ENCODE measurements at places on chromosomes 5 and 9.

- no peak for DNase-seq
Measured at GRCh38 chr9:35745569-35745968, 3.5 kb downstream of the GBA2 start.

GRCh38 chr5:157300564-157300963 lies 34.6 kb downstream of the CYFIP2 start:
- no peak for DNase-seq

- DNase-seq, result no peak
Measured at GRCh38 chr5:1193591-1193985, 7.8 kb upstream of the SLC6A19 start.

- DNase-seq, result no peak
Measured at GRCh38 chr9:116576386-116576785, 110.7 kb upstream of the TRIM32 start.

DNA sequence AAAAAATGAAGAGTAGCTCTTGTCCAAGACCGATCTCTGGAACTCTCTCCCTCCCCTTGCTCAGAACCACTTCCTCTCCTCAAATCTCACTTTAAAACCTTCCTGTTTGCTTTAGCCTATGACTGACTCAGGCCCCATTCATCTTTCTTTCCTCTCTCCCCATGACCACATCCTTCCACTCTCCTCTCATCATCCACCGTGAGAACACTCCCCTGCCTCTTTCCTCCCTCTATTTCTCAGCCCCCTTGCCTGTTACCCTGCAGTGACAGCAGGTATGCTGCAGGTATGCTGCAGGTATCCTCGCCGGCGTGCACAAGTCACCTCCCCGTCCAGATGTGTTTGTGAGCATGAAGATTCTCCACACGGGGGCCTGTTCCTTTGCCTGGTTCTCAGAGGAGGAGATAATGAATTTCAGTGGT lies 505.3 kb downstream of the CCDC171 start:
- DNase-seq, result no peak

- DNase-seq, result no peak
Measured at GRCh38 chr9:83238871-83239640, 176.1 kb upstream of the RASEF start.

GRCh38 chr5:165630261-165630778 lies 2124.9 kb downstream of the MAT2B start:
- peak; percentile 9 for DNase-seq

DNA sequence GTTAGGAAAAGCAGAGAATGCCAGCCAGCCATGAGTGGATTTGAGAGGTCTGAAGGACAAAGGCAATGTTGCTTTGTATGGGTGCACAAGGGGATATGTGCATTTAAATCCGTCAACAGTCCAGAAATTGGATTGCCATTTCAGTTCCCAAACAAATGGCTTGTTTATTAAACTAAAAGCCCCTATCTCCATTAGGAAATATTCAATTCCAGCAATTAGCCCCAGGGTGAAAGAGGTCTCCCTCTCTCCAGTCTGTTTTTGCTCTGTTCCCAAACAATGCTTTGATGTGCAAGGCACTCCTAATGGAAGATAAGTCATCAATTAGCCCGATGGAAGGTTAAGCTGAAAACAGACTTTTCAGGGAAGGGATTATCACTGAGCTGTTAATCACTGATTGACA lies 101.3 kb downstream of the C9orf152 start:
- no peak for DNase-seq

- DNase-seq, result no peak
Measured at GRCh38 chr5:2867373-2867933, 116.0 kb upstream of the IRX2 start.

GRCh38 chr5:14501353-14502293 lies 80.0 kb upstream of the OTULINL start:
- DNase-seq, result no peak

DNA sequence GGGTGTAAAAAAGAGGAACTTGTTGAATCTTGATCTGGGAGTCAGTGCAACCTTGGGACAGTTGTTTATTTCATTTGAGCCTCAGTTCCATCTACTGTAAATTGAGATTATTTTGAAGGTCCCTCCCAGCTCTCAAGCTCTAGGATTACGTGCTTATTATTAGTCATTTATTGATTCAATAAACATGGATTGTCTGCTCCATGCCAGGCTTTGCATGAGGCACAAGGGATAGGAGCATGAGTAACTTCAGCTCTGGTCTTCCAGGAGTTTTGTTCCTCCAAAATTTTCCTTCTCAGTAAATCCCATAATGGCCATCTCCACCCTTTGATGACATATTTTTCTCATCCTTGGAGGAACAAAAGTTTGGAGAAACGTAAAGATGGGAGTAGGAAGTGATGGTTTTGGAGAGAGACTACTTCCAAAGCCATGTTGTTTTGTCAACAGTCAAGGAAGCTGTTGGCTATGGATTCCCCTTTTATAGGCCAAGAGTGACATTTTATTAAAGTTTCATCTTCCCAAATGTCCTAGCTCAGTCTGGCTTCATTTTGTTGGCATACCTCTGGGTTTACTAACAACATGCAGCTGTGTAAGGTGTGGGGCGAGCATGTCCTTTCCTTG lies 244.6 kb downstream of the DMRT2 start:
- DNase-seq, result no peak

- no peak for DNase-seq
Measured at GRCh38 chr5:80507663-80508062, 19.8 kb downstream of the FAM151B start.

GRCh38 chr5:176565760-176566288 lies 16.7 kb downstream of the CDHR2 start:
- no peak for DNase-seq

DNA sequence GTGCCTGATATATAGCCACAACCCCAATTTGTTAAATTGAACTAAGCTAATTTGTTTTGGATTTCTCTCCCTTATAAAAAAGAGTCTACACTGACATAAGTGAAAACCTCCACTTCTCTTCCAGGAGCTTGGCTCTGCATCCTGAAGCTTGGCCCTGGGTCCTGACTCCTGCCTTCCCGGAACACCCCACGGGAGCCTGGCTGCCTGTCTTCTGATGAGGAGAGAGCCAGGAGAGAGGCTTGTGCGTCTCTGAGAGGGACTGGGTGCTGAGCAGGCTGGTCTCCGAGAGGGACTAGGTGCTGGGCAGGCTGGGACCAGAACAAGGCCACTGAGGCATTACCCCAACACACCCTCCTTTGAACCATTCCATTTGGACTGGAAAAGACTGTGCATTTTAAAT lies 6.5 kb upstream of the PTGES start:
- no peak for DNase-seq

GRCh38 chr9:77562019-77562748 lies 85.9 kb downstream of the GNA14 start:
- DNase-seq, result no peak

DNA sequence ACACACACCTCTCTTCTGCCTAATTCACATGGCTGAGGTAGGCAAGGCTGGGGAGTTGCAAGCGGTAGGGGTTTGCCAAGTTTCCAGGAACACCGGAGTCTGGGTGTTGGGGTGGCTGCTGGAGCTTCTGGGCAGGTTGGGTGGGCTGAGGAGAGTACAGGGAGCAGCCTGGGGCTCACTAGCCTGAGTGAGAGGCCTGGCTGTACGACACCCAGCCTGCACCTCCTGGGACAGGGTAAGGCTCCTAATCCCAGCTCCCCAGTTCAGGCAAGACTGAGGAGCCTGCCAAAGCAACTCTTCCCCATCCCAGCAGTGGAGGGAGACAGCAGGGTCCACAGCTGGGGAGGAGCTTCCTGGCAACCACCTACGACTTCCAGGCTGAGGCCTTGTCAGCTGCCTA lies 8.0 kb downstream of the SPAAR start:
- no peak for DNase-seq
